ENCODE measurements at places on chromosomes 13 and 19.

- no peaks in the 10 kb centered on the region for H3K36me3 ChIP-seq
- peak overlapping the region; percentile 55 for H3K4me3 ChIP-seq
- DNase-seq: no peak
- H3K27ac ChIP-seq: peak overlapping the region; percentile 67
Observed at GRCh38 chr19:57803594-57804325, 11.0 kb downstream of the ZNF552 start.

DNA sequence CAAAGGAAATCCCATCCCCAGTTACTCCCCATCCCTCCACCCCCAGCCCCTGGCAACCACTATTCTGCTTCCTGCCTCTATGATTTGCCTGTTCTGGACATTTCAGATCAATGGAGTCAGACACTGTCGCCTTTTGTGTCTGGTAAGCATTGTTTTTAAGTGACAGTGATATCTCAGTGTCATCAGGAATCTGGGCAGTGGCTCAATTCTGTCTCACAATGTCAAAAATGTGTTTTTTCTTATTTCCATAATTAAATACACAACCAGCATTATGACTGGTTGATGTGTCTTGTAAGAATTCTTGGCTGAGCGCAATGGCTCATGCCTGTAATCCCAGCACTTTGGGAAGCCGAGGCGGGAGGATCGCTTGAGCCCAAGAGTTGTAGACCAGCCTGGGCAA, 20.2 kb upstream of the PGLS start:
- H3K4me3 ChIP-seq: no peak overlapping the region
- no peak for DNase-seq
- H3K27ac ChIP-seq: no peak overlapping the region
- H3K4me1 ChIP-seq: peaks cover 29% of the 10 kb centered on the region
- H3K27me3 ChIP-seq: no peaks in the 10 kb centered on the region

DNA sequence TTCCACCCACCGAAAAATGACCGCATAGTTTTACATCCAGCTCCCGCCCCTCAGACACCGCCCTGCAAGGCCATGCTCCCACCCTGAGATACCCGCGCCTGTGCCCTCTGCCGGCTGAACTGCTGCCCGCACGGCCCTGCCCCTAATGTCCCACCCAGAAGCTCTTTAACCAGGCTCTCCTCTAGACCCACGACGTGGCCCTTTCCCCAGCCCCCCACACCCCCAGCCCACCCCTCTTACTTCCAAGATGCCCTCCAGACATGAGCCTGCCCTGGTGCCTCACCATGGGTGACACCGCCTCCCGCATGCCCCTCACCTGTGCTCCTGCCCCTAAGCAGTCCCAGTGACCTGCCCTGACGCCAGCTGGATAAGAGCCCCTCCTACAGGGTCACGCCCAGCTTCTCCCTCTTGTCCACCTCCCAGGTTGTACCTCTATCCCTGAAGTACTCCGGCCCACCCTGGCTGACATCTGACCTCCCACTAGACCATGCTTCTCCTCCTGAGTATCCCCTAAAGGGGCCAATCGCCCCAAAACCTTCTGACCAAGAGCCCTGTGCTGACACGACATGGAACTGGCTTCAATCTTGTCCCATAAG, 51.2 kb downstream of the COLGALT1 start:
- no peaks in the 10 kb centered on the region for H3K27me3 ChIP-seq
- H3K36me3 ChIP-seq: no peaks in the 10 kb centered on the region
- H3K4me1 ChIP-seq: peaks cover 16% of the 10 kb centered on the region
- DNase-seq: no peak
- no peak overlapping the region for H3K27ac ChIP-seq
- H3K4me3 ChIP-seq: peak overlapping the region; percentile 49

DNA sequence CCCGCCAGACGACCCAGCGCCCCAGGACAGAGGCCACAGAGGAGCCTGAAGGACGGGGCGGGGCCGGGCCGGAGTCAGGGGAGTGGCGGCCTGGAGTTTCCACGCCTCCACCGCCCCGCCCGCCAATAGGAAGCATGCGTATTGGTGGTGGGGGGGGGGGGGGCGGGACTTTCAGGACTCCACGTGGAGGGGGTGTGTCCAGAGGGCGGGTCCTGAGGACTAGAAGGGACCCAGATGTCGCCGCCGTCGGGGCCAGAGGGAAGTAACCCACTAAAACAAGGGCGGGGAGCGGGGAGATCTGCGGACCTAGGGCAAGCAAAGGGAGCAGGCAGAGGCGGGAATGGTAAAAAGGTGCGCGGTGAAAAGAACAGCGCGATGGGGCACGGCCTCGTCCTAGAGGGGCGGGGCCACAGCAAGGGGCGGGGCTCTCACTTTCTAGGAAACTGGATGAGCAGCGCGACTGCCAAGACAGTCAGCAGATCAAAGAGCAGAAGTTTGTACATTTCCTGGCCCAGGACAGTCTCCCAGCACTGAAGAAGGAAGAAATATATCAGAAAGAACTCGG, 2.8 kb upstream of the LENG1 start:
- peak overlapping the region; percentile 92 for H3K27ac ChIP-seq
- H3K36me3 ChIP-seq: peaks cover 8% of the 10 kb centered on the region
- DNase-seq: peak; percentile 97
- peaks cover 57% of the 10 kb centered on the region for H3K4me1 ChIP-seq
- peaks cover 28% of the 10 kb centered on the region for H3K27me3 ChIP-seq

- DNase-seq: no peak
- H3K4me1 ChIP-seq: peaks cover 95% of the 10 kb centered on the region
- H3K36me3 ChIP-seq: no peaks in the 10 kb centered on the region
Observed at GRCh38 chr13:97273341-97273831, 51.3 kb downstream of the MBNL2 start.

- H3K4me1 ChIP-seq: peaks cover 25% of the 10 kb centered on the region
- H3K27me3 ChIP-seq: no peaks in the 10 kb centered on the region
Observed at GRCh38 chr19:9078651-9079050, 8.2 kb upstream of the OR1M1 start.

DNA sequence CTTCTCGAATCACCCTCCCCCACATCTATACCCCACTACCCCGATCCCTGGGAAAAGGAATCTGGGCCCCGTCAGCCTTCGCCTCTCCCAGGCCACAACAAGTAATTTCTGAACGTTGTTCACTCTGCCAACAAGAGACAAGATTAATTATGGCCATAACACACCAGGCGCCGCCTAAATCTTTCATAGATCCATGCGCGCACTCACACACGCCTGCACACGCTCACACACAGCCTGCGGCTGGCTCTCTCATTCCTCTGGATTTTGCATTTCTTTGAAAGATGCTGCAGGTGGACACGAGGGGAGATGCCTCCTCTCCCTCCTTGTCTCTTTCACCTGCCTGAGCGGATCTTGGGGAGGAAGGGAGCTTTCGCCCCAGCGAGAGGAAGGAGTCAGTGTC, 17.1 kb downstream of the ZNRF4 start:
- peaks cover 3% of the 10 kb centered on the region for H3K4me1 ChIP-seq
- H3K27me3 ChIP-seq: no peaks in the 10 kb centered on the region
- H3K36me3 ChIP-seq: no peaks in the 10 kb centered on the region
- H3K4me3 ChIP-seq: no peak overlapping the region
- H3K27ac ChIP-seq: no peak overlapping the region

DNA sequence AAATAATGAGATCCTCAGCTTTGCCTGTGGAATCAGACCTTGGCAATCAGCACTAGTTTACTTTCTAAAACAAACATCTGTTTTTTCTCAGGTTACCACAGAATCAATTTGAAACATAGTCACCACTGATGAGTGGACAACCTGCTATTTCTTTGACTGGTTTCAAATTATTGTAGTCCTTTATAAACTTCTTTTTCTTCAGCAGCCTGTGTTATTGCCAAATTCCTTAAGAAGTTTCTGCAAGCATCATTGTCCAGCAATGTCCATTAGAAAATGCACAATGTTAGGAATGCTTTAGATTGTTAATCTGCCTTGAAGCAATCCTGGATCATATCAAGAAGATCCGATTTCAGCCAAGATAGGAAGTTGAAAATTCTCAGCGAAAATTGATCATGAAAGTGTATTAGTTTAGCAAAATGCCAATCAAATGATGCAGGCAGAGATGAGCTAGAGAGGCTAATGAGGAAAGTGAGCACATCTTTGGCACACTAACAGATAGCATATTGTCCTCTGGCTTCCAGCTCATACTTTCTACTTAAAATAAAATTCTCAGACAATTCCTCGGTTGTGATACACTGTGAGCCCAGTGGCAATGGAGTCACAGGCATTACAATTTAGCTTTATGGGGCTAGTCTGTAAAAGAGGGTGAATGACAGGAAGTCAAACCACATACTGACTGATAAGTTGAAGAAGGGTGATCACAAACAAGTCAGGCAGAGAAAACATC, 270.6 kb downstream of the SLITRK6 start:
- H3K4me1 ChIP-seq: peaks cover 10% of the 10 kb centered on the region
- no peak for DNase-seq
- no peak overlapping the region for H3K27ac ChIP-seq
- no peaks in the 10 kb centered on the region for H3K27me3 ChIP-seq

GRCh38 chr13:64900039-64900438, 2330.1 kb downstream of the PCDH9 start:
- DNase-seq: no peak
- no peaks in the 10 kb centered on the region for H3K4me1 ChIP-seq
- no peak overlapping the region for H3K27ac ChIP-seq
- H3K36me3 ChIP-seq: no peaks in the 10 kb centered on the region
- H3K27me3 ChIP-seq: no peaks in the 10 kb centered on the region
- no peak overlapping the region for H3K4me3 ChIP-seq

- H3K4me3 ChIP-seq: no peak overlapping the region
- no peaks in the 10 kb centered on the region for H3K36me3 ChIP-seq
- H3K27me3 ChIP-seq: no peaks in the 10 kb centered on the region
- no peak overlapping the region for H3K27ac ChIP-seq
Observed at GRCh38 chr13:41916173-41916954, 44.5 kb downstream of the VWA8 start.

- DNase-seq: no peak
- H3K4me3 ChIP-seq: no peak overlapping the region
- no peak overlapping the region for H3K27ac ChIP-seq
- peaks cover 17% of the 10 kb centered on the region for H3K36me3 ChIP-seq
- H3K27me3 ChIP-seq: no peaks in the 10 kb centered on the region
Observed at GRCh38 chr19:52679598-52679997, 41.4 kb upstream of the ZNF83 start.

DNA sequence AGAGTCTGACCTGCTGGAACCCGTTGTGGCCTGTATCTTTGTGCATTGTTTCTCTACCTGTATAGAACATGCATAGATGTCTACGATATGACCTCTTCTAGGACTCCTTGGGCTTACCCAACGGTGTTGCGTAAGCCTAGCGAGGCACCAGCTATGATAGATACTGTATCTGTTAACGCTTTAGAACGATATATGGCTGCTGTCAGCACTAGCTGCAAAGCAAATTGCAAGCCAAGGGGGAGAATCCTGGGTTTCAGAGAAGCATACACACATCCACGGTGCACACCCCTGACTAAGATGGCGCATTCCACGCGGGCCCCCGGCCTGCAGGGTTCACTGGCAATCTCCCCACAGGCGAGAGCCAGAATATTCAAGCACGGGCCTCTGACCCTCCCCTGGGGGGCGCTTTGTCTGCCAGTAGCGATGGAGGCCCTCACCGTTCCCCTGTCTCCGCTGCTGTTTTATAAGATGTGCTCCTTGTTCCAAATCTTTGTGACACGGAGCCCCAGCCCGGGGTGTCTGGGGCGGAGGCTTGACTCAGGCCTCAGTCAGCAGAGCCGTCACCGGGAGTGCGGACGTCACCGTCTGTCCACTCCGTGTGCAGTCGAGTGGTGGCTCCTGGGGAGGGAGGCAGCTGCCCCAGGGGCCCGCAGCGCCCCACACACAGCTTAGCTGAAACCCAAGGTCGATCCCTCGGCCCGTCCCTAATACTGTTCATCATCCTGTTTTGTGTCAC, 12.9 kb upstream of the RPS15 start:
- H3K27me3 ChIP-seq: no peaks in the 10 kb centered on the region
- DNase-seq: no peak
- H3K4me1 ChIP-seq: no peaks in the 10 kb centered on the region
- no peak overlapping the region for H3K4me3 ChIP-seq
- H3K36me3 ChIP-seq: peaks cover 99% of the 10 kb centered on the region

DNA sequence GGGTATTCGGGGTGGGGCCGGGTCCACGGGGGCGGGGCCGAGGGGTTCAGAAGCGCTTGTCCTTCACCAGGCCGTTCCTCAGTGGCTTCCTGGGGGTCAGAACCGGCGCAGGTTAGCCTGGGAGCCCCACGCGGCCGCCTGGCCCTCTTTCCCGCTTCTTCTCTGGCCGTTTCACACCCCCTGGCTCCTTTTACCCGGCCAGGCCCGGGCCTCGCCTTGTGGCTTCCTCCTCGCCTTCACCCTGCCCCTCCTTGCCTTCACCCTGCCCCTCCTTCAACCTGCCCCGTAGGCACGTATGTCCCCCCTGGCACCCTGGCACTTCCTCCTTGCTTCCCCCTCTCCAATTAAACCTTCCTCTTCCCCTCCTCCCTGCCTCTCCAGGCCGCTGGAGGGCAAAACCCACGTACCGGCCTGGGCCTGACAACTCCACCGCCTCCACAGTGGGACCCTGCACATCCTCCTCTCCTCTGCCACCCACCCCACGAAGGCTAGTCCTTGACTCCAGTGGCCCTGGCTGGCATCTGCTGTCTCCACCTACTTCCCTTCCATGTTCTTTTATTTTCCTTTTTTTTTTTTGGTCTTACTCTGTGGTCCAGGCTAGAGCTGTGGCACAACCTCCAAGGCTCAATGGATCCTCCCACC, 25.3 kb downstream of the CERS1 start:
- H3K4me1 ChIP-seq: peaks cover 23% of the 10 kb centered on the region
- no peaks in the 10 kb centered on the region for H3K27me3 ChIP-seq

GRCh38 chr19:42052241-42052863, 17.7 kb downstream of the GRIK5 start:
- H3K4me3 ChIP-seq: no peak overlapping the region
- DNase-seq: no peak
- H3K27me3 ChIP-seq: no peaks in the 10 kb centered on the region
- H3K27ac ChIP-seq: no peak overlapping the region
- peaks cover 59% of the 10 kb centered on the region for H3K36me3 ChIP-seq
